ENCODE measurements at places on chromosomes 13 and 19. TPM values are rescaled to one million over a fixed set of nuclear protein-coding genes. Genes with fewer than 3 reads are reported as not detected.

DNA sequence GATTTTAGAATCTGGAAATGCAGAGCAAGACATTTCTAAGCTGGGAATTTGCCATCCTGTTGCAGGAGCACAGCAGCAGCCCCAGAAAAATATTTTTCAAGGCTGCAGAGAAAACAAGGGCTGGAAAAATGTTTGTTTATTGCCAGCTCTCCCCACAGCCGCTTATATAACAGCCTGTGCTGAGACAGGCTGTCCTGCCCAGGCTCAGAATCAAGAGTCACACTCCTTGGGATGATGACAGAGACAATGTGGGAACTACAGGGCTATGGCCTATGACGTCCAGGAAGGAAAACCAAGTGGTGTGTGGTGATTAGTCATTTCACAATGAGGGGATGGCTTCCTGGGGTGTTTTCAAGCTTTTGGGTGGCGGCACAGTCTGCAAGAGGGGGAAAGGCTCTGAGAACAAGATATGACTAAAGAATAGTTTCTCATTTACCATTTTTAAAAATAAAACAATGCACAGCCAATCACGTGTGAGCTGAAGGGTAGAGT lies 136.3 kb upstream of the SERP2 start:
- DNase-seq: peak; percentile 84

DNA sequence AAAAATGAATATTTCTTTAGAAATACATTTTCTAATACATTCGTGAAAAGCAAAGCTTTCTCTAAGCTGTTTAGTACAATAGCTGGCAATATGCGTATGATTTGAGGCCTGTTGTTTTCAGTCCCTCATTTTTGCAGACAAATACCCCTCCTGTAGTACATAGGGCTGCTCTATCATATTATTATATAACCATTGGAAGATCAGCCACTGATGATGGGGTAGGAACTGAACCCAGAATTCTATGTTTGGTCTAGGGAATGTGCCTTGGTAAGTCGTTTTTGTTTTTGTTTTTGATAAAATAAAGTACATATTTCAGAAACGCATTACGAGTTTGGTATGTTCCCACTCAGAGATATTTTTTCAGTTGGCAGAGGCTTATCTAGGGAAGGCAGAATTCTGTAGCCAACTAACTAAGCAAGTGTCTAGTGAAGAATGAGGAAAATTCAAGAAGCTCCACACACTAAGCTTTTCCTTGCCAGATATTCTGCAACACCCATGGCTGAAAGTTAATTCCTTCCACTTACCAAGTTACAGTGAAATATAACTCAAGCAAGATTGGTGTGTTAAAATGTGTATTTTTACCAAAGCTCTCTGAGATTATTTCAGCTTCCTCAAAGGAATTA lies 656.9 kb upstream of the MIR17HG start:
- no peak for DNase-seq

DNA sequence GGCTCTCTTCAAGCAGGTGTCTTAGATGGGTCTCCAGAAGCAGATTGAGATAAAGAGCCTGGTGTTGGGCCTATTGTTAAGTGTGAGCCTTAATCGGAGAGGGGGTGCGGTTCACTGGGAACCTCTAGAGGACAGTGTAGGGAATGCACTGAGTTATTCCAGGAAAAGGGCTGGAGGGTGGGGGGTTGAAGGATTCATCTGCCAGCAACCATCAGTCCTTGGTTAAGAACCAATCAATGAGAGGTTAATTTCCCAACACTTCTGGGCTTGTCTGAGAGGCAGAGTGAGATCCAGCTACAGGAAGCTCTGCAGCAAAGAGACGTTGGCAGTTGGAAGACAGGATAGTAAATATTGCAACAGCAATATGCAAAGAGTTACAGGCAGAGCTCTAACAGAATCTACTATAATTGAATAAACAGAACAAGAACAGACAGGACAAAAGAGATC lies 28.7 kb downstream of the CYP4F2 start:
- DNase-seq: no peak

GRCh38 chr19:28577233-28577632 lies 635.7 kb downstream of the UQCRFS1 start:
- DNase-seq: no peak

- DNase-seq: peak; percentile 93
These were observed 104.7 kb downstream of the RGCC start for GRCh38 chr13:41562083-41562482.

DNA sequence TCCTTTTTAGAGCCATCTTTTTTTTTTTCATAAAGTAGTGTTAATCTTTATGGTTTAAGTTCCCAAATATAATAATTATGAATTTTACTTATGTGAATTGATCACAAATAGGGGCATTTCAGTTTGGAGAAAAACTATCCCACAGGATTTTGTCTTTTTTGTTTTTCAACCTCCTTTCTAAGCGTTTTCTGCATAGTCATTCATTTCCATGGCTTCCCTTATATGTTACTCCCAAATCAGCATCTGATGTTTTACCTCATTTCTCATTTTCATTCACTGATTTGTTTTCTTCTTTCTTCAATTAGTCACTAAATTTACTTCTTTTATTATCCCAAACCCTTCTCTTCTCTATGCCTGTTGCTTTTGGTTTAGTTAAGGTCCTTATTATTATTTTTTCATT lies 24.7 kb downstream of the PDS5B start:
- no peak for DNase-seq

DNA sequence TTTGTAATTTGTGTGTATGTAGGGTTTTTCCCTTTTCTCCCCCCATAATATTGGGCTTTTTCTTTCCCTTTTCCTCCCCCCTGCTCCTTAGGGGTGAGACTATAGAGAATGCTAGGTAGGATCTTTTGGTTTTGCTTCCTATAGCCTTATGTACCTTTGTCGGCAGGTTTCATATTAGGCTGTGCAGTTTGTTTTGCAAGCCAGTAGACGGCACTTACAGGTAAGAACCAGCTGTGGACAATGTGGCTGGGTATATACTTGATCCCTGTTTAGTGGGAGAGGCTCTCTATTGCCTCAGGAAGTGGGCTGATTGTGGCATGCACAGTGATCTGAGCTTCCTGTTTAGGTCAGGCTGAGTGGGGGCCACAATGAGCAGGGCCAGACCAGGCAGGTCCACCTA lies 359.2 kb upstream of the OBI1 start:
- DNase-seq: no peak

GRCh38 chr13:22735011-22735995 lies 445.5 kb upstream of the SGCG start:
- no peak for DNase-seq

GRCh38 chr19:1274081-1274851 lies 1.1 kb upstream of the FAM174C start:
- DNase-seq: peak; percentile 81

GRCh38 chr19:42234364-42234763 lies 8.0 kb downstream of the GSK3A start:
- no peak for DNase-seq

DNA sequence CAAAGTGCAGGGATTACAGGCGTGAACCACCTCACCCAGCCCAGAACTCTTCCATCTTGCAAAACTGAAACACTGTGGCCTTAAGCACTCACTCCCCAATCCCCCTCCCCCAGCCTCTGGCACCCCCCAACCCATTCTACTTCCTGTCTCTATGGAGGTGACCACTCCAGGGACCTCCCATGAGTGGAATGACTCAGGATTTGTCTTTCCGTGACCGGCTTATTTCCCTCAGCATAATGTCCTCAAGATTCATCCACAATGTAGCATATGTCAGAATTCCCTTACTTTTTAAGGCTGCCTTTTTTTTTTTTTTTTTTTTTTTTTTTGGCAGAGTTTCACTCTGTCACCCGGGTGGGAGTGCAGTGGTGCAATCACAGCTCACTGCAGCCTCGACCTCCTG lies 3.6 kb upstream of the F2RL3 start:
- no peak for DNase-seq

DNA sequence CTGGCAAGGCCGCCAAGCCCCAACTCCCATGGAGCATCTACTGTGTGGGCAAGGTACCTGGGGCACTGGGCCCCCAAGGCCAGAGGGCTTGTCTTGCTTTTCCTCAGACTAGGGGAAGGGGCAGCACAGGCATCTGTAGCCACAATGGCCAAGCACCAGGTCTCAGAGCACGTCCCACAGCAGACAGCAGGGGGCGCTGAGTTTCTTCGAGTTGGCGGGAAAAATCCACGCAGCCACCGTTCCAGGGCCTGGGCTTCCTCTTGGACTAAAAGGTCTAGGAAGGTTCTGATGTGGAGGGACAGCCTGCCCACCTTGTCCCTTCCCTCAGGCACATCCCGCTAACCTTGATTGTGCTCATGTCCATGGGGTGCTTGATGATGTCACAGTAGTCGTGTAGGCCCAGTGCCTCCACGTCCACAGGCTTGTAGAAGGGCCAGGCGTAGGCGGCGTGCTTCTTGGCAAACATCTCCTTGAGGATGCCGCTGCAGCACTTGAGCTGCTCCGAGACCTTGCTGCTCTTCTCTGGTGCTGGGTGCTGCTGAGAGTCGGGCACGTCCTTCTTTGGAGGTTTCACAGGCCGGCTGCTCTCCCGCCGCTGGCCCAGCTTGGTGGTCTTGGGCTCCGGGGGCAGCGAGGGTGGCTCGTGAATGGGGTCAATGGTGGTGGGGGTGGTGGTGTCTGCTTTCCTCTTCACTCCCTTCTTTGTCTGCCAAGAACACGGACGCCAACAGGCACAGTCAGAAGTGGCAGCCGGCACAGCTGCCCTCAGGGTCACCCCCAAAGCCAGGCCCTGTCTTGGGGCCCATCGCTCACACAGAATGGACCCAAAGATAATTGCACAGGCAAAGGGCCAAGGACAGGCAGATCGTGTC lies 32.0 kb upstream of the EPHX3 start:
- peak; percentile 92 for DNase-seq

DNA sequence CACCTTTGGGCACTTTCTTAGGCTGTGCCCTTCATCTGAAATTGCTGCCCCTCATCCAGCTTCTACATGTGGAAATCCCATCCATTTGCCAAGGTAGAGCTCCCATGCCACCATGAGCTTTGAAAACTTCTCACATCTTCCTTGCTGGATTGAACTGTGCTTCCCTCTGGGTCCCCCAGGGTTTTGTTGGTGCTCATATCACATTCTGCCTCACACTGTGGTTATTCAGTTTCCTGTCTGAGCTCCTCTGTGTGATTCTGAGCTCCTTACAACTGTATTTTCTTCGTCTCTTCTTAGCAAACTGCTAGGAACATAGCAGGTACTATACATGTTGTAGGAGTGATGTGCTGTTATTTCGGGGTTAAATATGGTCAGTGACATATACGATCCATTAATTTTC lies 74.9 kb upstream of the KL start:
- DNase-seq: no peak

DNA sequence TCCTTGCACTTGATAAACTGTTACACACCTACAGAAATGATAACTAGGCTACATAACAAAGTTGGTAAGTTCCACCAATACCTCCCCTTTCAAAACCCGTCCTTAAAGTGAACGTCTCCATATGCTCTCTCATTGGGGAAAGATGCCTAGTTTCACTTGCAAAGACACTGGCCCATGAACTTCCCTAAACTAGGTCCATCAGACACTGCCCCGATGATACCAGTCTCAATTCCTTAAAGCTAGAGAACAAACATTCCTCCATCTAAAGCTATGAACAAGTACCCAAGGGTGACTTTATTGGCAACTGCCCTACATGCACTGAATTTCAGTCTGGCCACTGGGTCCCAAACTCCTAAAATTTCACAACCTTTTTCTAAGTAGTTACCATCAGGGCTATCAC lies 39.9 kb downstream of the FOXO1 start:
- DNase-seq: no peak

DNA sequence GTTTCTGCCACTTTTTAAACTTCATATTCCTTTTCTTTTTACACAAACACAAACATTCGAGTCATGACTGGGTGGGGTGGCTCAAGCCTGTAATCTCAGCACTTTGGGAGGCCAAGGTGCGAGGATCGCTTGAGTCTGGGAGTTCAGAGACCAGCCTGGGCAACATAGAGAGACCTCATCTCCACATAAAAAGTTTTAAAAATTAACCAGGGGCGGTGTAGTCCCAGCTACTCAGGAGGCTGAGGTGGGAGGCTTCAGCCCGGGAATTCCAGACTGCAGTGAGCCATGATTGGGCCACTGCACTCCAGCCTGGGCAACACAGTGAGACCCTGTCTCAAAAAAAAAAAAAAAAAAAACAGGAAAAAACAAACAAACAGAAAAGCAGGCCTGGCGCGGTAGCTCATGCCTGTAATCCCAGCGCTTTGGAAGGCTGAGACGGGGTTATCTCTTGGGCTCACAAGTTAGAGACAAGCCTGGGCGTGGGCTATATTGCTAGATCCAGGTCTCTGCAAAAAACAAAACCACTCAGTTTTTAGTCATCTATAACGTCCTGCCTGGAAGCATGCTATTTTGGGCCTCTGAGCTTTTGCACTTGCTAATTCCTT lies 583 bp upstream of the BAX start:
- no peak for DNase-seq

GRCh38 chr13:75792526-75793187 lies 156.5 kb downstream of the LMO7 start:
- DNase-seq: no peak

DNA sequence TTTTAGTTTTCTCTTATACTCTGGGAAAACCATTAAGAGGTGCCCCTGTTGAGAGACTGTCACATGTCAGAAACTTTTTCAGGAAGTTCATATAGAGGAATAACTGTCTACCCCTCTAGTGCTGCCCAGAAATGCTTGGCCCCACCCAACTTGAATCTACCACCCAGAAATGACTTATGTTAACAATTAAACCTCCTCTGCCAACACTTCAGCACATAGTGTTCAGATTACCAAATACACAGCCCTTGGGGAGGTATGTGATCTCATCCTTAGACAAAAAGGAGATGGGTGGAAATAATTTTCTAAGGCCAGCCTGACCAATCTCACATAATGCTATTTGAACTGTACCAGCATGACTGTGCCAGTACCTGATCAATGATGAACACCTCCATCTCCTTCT lies 35.6 kb downstream of the CCDC169 start:
- DNase-seq: no peak

- DNase-seq: peak; percentile 97
These were observed 19.3 kb upstream of the ZNF888 start for GRCh38 chr19:52942386-52943133.

DNA sequence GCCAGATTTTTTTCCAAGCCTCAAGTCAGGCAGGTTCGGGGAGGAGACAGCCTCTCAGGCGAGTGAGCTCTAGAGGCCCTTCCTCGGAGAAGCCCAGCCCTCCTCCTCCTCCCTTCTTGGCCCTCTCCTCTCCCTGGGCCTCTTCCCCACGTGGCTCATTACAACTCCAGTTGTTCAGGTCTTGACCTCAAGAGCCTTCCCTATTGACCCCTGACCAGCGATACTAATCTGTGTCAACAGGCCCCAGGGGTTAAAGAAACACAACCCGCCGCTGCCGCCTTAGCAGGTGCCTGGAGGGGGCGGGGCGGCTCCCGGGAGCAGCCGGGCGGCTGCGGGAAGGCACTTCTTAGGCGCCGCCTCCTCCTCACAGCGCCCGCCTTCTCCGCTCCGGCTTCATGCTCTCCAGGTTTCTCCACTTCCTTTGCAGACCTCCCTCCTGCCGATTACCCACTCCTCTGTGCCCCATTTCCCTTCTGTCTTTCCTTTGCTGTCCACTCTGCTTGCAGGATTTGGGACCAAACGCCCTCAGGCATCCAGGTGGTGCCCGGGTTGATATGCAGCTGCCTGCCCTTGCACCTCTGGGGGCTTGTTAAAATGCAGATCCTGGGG lies 51.0 kb downstream of the LYL1 start:
- no peak for DNase-seq

Gene RCBTB2
- total RNA-seq: 9.0 TPM

Gene SBK2
- total RNA-seq: 210 TPM

Gene BEST2
- not detected for total RNA-seq

Gene WDR88
- not detected for total RNA-seq

Gene MEF2B
- total RNA-seq: 0.42 TPM

Gene CAMSAP3
- 0.54 TPM for total RNA-seq

Gene ZNF419
- 8.2 TPM for total RNA-seq

Gene HRC
- 548 TPM for total RNA-seq

Gene TM9SF2
- total RNA-seq: 66.9 TPM

Gene CEACAM4
- 0.62 TPM for total RNA-seq
